ENCODE measurements at places on chromosomes 1 and 21.

DNA sequence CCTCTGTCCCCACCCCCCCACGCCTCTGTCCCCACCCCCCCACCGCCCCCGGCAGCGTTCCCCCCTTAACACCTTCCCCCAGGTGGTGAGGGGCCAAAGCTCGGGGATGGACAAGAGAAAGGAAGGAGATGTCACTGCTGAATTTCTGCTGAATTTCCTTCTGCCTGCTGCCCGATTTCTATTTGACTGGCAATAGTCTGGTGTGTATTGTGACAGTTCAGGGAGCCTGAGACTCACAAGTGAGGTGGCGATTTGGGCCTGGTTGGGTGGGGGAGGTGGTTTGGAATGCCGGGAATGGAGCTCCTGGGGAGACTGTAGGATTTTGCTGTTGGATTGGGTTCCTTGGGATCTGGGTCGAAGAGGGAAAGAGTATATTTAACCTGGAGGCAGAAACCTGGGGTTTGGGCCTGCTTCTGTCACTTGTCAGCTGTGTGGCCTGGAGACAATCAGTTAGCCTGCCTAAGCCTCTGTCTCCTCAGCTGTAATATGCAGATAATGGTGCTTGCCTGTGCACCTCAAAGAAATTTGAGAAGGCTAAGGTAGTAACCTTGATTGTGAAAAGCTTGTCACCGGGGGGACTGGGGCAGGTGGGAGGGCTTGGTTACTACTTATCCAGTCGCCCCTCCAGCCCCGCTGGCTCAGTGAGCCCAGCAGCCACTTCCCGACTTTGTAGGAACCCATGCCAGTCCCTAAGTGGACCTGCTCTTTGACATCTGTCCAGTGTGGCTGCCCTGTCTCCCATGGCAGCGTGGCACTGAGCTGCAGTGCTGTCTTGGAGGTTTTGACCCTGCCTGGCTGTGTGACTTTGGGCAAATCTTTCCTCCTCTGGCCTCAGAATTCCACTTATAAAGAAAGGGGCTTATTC is 7.7 kb upstream of the LMNA start:
- no peak for DNase-seq

DNA sequence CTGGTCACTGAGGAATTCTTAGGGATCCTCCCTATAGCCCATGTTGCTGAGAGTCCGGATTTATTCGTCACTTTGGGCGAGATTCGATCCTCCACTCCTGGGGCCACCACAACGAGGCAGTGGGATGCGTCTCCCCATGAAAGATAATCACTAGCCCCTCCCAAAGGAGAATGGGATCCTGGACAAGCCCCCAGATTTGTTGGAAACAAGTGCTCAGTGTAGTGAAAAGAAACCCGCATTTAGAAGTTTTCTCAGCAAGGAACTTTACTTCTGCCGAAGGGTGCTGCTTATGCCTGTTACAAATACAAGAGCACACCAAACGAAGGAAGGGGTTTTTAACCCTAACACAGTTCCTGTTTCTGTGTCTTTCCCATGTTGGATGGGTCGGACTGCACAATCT is 83.3 kb downstream of the ZFYVE9 start:
- no peak for DNase-seq

DNA sequence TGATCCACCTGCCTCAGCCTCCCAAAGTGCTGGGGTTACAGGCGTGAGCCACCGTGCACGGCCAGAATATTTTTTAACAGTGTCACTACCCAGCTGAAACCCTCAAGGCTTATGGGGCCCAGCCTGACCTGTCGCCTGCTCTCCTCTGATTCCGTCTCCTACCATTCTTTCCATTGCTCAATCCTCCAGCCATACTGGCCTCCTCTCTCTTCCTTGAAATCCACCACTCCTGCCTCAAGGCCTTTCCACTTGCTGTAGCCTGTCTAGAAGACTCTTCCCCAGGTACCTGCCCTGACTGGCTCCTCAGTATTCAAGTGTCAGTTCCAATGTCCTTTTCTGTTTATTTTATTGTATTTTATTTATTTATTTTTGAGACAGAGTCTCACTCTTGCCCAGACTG is 53.9 kb downstream of the YARS1 start:
- no peak for DNase-seq

DNA sequence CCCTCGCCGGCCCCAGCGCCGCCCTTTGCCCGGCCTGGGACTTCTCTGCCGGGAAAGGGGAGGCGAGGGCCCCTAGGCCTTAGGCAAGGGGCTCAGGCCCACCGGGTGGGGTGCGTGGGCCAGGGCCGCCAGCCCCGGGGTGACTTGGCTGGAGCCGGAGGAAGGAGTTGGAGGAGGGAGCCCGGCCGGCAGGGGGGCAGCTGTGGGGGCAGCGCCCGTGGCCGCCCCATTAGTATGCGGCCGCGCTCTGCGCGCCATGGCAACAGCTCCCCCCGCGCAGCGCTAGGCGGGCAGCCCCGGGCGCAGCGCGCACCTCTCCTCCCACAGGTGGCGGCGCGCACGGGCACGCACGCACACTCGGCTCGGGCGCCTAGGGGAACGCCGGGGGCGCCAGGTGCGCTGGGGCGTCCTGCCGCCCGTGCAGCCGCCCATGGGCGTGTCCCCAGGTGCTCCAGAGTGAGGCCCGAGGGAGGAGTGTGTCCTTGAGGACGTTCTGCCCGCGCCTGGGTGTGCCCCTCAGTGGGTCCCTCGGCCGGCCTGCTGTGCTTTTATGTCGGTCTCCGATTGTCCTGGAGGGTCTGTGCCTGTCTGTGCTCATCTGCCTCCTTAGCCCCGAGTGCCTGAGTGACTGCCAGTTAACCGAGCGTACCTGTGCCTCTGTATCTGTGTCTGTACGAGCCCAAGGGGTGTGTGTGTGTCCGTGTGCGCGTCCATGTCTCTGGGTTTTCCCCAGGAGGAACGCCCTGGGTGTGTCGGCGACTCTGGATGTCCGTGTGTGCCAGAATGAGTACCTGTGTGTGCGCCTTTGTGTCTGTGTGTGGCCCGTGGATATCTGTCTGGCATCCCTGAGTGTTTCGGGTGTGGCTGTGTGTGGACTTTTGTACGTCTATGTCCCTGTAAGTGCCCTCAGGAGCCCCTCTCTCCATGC is 38.2 kb upstream of the WASF2 start:
- peak; percentile 64 for DNase-seq

DNA sequence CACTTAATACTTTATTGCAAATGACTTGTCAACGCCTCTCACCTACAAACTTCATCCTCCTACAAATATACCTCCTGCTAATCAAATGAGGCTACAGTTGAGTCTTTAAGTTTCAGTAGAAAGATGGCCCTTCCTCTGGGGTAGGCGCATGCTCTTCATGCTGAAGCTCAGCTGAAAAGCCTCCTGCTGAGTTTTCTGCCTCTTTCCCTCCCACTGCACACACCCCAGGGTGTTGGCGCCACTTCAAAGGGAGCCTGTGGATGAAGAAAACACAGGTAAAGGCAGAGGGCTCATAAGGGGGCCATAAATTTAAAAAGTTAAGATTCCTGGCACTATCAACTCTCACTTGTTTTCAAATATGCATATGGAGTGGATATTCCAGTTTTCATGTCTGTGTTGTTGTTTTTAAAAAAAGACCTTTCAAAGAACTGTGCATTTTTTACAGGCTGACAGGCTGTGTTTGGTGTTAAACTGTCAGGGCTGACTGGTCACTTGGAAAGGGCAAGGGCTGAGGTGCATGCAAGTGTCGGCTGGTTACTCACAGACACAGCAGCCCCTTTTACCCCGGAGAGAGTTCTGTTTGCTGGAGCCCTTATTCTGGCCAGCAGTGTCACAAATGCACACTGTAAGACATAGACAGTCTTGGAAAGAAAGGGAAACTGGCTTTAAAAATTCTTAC is 42.9 kb upstream of the LGALS8 start:
- DNase-seq, result no peak

DNA sequence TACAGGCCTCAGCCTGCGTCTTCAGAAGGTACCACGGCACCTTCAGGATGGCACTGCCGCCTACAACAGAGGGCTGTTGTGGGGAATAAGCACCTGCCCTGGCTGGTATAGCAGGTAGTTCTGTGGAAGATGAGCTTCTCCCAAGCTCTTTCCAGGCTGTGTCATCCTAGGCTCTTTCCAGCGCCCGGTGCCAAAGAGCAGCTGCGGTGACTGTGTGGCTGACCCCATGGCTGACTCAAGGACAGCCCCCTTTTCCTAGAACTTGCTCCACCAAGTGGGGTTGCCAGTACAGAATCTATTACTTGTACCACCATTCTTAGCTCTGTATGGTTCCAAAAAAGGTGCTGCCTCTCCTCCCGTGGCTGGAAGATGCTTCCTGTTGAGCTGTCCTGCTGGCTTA is 21.9 kb upstream of the EVA1B start:
- no peak for DNase-seq

DNA sequence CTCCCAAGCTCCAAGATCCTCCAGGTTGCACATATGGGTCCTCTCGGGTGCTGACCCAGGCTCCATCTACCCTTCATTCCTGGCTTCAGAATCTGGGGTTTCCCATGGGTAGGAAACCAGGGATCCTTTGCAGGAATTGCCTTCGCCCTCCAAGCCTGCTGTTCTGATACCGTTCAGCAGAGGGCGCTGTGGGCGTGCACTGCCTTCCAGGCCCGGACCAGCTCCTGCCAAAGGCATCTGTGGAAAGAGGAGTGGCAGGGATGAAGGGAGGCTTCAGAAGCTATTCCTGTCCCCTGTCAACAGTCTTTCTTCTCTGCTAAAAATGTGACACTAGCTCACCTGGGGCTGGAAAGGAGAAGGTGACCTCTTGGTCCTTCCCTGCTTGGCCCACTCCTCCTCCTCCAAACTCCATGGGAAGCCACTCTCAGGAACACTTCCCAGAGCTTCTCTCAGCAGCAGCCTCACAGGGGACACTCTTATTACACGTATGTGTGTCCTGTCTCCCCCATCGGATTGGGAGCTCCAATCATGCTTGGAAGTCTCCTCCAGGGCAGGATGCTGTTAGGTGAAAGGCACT is 71.2 kb downstream of the VWA5B1 start:
- no peak for DNase-seq

All from CD4-positive, alpha-beta T cell treated with Interleukin-15 for 1 hour (primary cell).